ENCODE measurements at places on chromosomes 7 and 10.
A peak's percentile ranks its signal among the peaks of the same experiment; 100 is the strongest.

GRCh38 chr10:132409667-132410028, 12.6 kb downstream of the PWWP2B start:
- no peak for DNase-seq

- DNase-seq: no peak
Measured at GRCh38 chr10:86286236-86287109, 80.1 kb downstream of the GRID1 start.

- peak; percentile 51 for DNase-seq
Measured at GRCh38 chr7:2864999-2865670, 21.0 kb upstream of the GNA12 start.

GRCh38 chr7:37128327-37129034, 320.2 kb downstream of the ELMO1 start:
- DNase-seq: no peak

DNA sequence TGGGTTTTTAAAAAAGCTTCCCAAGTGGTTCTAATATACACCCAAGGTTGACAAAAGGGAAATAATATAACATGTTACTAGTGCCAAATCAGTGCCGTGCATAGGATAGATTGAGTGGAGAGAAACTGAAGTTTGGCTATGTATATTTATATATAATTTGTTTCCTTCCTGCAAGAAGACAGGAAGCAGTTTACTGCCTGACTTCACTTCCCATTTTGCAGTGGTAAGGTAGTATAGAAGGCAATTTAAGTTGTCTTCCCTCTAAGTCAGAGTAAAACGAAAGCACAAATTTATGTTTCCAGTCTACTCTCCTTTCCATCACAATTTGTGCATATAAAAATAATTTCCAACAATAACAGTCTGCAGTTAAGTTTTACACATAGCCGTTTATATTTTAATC, 3.4 kb upstream of the HYCC1 start:
- DNase-seq: no peak

DNA sequence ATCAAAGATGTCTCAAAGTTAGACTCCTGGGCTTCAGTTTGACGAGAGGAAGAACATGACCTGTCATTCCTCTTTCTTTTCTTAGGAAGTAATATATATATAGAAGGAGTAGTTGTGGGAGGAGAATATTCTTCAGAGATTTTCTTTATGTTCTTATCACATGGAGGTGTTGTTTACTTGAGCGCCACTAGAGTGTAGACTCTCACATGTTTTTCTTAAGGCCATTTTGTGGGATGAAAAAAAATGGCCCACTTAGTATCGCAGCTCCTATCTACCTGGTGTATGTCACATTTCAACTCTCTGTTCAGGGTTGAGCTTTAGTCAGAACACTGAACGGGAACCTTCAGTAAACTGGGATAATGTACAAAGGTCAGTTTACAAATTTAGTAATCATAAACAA, 645.2 kb downstream of the PHTF2 start:
- no peak for DNase-seq

GRCh38 chr7:55574051-55574717, 1.9 kb upstream of the VOPP1 start:
- no peak for DNase-seq

GRCh38 chr7:27603813-27604212, 58.9 kb downstream of the HIBADH start:
- DNase-seq: no peak
